GM10248 (cell line): ENCODE measurements at places on chromosomes 7 and 10.

DNA sequence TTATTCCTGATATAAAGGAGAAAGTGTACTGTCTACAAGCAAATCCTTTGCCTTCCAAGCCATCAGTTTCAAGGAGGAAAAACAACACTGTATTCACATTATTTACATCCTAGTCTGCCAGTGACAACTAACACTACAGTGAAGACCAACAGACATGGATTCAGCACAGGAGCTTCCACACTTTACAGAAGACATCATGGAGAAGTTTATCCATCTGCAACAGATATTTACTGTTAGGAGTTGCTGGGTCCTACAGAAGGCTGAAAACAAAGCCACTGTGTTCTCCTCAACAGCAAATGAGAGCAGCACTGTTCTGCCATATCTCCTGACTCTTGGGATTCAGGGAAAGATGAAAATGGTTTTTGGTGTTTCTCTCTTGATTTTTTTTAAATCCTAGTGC is 31.9 kb downstream of the NAPEPLD start:
- DNase-seq: no peak

- no peak for DNase-seq
These were observed 40.3 kb downstream of the TSPAN15 start for GRCh38 chr10:69491611-69492010.

- peak; percentile 83 for DNase-seq
These were observed at the start of gene URGCP for GRCh38 chr7:43906331-43907010. Gene URGCP, minus strand, starts transcription at chr7:43906596. Its CDS starts 21 bp downstream, at chr7:43906575.

- no peak for DNase-seq
These were observed 112.8 kb upstream of the ODAD2 start for GRCh38 chr10:28111712-28112111.

DNA sequence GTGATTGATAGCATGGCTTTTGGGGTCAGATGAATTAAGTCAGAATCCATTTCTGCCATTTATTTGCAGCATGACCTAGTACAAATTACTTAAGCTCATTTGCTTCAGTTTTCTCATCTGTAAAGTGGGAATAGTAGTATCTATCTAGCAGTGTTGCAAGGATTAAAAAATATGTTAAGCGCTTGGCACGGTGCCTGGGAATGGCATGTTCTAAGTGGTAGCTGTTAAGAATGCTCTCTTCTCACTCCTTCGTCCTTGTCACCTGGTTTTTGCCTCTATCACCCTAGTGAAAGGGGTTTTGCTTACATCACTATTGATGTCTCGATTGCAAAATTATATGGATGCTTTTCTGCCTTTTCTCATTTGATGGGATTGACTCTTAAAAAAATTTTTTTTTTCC is 7.4 kb downstream of the TMEM248 start:
- DNase-seq: no peak

GRCh38 chr7:149719050-149719899 is 54.1 kb downstream of the ZNF467 start:
- no peak for DNase-seq

DNA sequence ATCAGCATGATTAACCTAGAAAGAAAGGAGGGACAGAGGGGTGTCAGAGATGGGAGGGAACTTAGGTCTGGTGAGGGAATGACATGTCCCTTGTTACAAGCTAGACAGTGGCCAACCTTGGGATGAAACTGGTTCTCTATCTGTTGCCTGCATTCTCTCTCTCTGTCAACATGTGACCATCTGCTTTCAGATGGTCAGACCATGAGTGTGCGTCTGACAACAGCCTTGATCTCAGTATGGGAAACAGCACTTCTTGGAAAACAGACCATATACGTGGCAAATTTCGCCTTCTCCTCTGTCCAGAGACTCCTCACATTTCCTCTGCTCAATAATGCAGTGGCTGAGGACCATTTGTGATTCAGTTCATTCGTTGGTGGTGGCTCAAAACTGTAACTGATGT is 845.9 kb downstream of the TYW1 start:
- no peak for DNase-seq

DNA sequence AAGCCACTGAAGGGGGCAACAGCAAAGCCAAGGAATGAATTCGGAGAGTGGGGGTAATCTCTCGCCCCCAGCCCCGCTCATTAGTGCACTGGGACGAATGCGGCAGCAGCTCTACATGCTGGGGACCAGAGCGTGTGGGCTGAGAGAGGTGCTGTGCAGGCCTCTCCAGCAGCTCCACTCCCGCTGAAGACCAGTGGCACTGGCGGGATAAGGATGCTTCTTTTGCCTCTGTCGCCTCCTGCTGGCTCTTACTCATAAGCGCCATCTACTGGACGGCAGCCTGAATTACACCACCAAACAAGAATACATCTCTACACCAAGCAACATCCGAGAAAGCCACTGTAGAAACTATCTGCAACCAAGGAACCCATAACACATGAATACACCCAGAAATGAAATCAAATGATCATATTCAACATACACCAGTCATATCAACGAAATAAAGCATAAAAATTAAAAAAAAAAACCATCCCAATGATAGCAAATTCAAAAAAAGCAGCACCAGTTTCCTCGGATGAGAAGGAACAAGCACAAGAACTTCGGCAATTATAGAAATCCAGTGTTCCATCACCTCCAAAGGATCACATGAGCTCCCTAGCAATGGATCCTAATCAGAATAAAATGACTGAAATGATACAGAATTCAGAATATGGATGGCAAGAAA is 79.0 kb upstream of the TMEM168 start:
- peak; percentile 41 for DNase-seq

DNA sequence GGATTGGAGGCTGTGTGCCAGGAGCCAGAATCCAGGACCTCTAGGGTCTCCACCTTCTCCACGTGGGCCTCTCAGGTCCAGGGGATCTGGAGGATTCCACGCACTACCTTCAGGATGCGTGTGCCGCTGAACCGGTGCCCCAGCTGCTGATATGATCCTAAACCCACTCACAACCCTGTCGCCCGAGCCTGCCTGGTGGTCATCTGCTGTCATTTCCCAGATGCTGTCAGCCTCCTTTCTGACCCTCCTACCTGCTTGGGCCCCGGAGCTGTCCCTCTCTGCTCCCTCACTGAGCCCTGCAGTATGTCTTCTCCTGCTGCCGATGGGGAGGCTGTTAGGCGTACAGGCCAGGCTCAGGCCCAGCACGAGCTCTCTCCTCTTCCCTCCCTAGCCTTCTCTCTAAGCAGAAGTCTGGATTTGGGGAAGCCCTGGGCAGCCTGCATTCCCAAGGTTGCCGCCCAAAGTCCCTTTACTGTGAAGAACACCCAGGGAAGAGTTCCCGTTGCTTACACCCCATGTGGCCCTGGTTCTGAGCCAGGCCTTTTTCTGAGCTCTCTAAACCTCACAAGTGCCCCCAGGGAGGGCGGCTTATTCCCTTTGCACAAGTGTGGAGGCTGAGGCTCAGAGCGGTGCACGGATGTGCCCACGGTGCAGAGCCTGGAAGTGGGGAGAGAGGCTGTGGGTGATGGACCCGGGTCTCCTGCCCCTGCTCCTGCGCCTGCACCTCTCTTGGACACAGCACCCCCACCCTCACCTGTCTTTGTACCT is 30.8 kb upstream of the ZNF488 start:
- DNase-seq: no peak

DNA sequence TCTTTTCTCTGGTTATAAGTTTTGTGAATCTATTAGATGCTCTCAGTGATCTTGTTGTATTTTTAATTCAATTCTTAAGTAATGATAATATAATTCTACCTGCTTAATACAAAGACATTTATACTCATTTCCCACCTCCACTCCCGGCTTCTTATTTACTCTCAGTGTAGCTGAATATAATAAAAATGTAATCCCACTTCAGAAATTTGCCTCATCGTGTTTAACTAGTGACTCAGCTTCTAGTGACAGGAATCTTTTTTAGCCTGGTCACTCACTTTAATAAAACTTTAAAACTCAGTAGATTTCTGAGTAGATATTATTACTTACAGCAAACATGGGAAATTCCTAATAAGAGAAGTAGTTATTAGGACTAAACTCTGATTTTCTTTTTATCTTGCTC is 1506.2 kb upstream of the LRRTM3 start:
- DNase-seq: no peak

- DNase-seq: no peak
These were observed 4.4 kb downstream of the RGS10 start for GRCh38 chr10:119537953-119538630.

DNA sequence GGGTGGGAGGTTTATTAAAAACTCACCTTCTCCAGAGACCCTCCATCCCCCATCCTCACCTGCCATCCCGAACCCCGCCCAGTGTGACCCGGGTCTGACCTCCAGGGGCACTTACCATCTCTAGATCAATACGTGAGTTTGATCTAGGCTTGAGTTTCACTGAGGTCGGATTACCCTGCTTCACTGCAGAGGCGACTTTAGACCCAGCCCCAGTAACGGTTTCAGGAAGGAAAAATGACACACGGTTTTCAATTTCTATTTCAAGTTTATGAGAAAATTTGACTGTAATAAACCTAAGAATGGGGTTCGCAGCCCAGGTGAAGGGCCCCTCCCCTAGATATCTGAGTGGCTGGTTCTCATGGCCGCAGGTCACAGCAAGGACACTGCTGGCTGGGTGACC is 33.1 kb downstream of the RCC1L start:
- DNase-seq: peak; percentile 53

DNA sequence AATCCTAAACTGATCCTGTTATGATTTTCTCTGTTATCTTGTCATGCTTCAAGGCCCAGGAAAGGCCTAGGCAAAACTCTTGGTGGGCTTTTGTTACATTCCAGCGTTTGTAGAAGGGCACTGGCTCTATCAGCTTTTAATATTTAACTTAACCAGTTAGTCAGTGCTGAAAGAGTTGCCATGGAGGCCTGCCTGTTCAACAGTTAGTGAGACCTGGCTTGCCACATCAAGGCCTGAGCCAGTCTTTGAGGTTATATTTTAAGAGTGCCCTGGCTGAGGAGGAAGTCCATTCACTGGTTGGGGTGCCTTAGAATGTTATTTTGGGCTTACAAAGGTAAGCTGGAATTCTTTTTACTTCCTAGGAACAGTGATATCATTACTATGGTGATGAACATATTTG is 144.1 kb upstream of the NRG3 start:
- no peak for DNase-seq

GRCh38 chr10:13231808-13232207 is 2.4 kb downstream of the UCMA start:
- DNase-seq: no peak

- DNase-seq: no peak
These were observed 78.6 kb downstream of the GSAP start for GRCh38 chr7:77337456-77337990.

DNA sequence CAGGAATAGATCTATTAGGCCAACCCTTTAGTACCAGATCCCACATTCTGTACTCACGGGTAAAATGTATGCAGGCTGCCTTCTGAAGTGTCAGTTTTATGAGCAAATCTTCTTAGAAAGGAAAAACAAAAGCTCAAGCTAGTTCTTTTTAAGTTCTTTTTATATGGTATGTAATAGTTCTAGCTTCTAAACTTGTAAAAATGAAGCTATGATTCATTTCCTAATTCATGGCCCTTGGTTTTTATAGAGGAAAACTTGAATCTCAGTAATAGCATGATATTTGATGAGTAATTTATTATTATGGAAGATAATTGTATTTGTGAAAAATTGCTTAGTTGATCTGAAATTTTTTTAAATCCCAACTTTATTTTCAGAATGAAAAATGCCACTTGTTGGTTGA is 54.3 kb downstream of the SLK start:
- no peak for DNase-seq

DNA sequence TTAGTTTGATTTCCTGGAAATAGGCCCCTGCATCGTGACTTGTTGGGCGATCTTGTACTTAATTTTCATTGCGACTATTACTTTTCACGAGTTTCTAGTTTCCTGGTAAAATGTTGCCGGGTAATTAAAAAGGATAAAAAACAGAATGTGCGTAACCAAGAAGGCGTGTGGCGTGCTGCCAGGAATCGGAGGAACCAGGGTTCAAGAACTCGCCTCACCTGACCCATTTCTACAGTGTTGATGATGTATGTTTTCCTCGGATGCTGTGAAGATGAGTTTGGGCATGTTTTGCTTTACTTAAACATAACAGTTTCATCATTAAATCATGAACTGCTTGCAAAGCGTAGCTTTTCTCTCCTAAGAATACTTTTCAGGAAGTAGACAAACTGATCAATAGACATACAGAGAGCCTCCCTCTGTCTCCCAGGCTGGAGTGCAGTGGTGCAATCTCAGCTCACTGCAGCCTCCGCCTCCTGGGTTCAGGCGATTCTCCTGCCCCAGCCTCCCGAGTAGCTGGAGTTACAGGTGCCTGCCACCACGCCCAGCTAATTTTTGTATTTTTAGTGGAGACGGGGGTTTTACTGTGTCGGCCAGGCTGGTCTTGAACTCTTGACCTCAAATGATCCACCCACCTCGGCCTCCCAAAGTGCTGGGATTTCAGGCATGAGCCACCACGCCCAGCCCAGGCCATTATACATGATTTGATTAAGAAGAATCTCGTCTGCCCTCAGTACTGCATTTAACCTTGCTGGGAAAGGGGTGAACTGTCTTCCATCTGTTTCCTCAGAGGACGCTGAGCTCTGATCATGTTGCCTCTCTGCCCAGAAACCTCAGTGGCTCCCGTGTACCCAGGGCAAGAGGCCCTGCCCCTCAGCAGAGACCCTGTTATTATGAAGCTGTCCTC is 9.1 kb downstream of the FOXK1 start:
- no peak for DNase-seq

GRCh38 chr7:103640031-103640779 is 194.2 kb upstream of the SLC26A5 start:
- no peak for DNase-seq

- no peak for DNase-seq
These were observed 20.6 kb downstream of the RBM20 start for GRCh38 chr10:110664483-110665420.

- no peak for DNase-seq
These were observed 281.1 kb upstream of the PFKP start for GRCh38 chr10:2786251-2786650.

DNA sequence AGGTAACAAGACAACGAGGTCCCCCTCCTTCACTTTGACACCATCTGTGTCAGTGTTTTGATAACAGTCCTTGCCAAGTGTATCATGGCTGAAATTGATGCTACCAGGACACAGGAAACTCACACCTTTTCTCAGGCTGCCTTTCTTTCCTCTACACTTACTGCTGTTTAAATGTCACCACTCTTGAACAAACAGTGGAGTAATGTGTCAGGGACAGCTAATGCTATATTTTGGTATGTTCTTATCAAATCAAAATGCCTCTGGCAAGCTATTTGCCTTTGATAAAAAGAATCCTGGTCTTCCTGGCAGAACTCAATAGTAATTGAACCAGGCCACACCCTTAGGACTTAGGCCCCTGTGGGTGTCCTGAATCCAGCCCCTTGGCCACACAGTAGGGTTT is 692.9 kb downstream of the LRMDA start:
- no peak for DNase-seq

- no peak for DNase-seq
These were observed 186.2 kb downstream of the MACC1 start for GRCh38 chr7:20030915-20031362.
